Omental fat pad (tissue), 4 donors: ENCODE measurements at places on chromosomes 2 and 18.

- DNase-seq: no peak
Measured at GRCh38 chr18:69082499-69082898, 284.6 kb downstream of the CCDC102B start.

GRCh38 chr2:95122197-95122551 lies 566 bp upstream of the MRPS5 start:
- no peak for DNase-seq

GRCh38 chr18:70426818-70427217 lies 138.0 kb downstream of the SOCS6 start:
- no peak for DNase-seq

DNA sequence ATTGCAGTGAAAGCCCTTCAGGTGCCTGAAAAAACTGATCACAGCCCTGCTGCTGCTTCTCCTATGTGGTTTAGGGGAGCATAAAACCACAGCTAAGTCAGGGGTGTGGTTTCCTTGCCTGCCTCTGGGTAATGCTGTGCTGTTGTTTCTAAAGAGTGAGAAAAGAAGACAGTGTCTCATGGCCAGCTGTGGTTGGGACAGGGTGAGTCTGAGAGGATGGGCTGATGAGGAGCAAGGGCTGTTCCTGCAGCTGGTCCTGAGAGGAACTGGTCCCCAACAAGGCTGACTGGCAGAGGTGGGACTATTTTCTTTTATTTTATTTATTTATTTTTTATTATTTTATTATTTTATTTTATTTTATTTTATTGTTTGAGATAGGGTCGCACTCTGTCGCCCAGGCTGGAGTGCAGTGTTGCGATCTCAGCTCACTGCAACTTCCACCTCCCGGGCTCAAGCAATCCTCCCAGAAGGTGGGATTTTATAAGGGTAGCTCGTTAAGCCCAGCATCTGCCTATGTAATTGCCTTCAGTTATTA lies 236.7 kb downstream of the FHOD3 start:
- no peak for DNase-seq
